ENCODE measurements at places on chromosomes 2 and 18. TPM values are rescaled to one million over a fixed set of nuclear protein-coding genes. Genes with fewer than 3 reads are reported as not detected.

Gene THSD7B
- under 0.01 TPM for total RNA-seq

Gene REG3G
- total RNA-seq, result not detected

Gene LCT
- under 0.01 TPM for total RNA-seq

Gene ZNF236
- total RNA-seq, result 8.0 TPM

Gene ADAM23
- 3.1 TPM for total RNA-seq

Gene CDCA7
- 1.3 TPM for total RNA-seq

Gene MRPL33
- 64.5 TPM for total RNA-seq

Gene ACMSD
- total RNA-seq, result not detected

Gene ACADL
- 0.51 TPM for total RNA-seq

Gene SCN9A
- 58.6 TPM for total RNA-seq

Gene GALR1
- not detected for total RNA-seq

Gene HOXD9
- not detected for total RNA-seq

Gene CCDC148
- total RNA-seq, result 1.0 TPM

Gene NXPH2
- total RNA-seq, result not detected

Gene CAPN14
- total RNA-seq, result 0.17 TPM

Gene HAAO
- total RNA-seq, result 2.8 TPM

- peak; percentile 85 for DNase-seq
These were observed 183.9 kb upstream of the KLHL14 start for GRCh38 chr18:32956591-32957315.

GRCh38 chr2:44753552-44754285 is 187.8 kb upstream of the SIX3 start:
- DNase-seq, result peak; percentile 73

DNA sequence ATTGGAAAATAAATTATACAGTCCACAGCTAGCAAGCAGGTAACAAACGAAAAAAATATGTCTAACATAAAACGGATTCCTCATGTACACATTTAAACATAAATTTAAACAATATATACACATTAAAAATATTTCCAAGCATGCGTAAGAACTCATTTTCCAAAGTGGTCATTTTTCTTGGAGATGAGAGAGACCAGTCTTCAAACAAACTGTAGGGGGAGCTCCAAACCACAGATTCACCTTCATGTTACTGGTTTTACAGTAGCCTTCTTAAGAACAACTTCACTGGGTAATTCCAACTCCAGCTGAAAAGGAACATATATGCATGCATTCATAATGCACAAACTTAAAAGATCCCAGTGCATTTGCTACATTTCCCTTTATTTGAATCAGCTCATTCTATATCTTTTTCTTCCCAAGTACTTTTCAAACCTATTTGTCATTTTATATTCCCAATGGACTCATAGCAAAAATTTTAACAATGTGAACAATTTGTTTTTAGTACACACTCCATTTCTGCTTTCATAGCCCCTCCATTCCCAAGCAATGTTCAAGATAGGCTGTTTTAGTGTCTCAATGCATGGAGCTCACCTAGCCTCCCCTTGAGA is 4.7 kb upstream of the STAMBP start:
- peak; percentile 79 for DNase-seq

DNA sequence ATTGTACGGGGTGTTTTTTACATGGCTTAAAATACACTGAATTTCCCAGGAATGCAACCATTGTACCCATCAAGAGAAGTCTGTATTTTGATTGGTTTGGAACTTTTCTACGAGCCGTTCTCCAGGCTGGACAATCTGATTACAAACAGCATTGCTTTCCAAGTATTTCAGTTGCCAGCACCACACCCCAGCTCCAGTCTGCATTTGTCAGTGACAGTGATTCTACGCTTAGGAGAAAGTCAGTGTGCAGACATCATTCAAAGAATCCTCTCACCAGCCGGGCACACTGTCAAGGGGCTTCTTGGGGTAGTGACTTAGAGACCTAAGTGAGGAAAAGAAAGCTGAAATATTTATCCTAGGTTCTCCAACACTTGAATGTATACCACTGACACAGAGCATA is 194.1 kb downstream of the ANAPC1 start:
- DNase-seq, result peak; percentile 36

DNA sequence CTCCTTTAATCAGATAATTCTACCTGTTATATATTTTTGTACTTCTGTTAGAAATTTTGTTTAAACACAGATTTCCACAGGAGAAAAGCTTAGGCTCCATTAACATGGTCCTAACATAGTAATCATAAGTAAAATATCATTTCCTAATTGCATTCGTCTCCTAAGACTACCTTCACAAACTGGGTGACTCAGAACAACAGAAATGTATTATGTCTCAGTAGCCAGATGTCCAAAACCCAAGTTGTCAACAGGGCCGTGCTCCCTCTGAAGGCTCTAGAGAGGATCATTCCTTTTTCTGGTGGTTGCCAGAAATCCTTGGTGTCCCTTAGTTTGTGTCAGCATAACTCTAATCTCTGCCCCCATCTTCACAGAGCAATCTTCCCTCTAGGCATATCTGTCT is 5.4 kb downstream of the FBXO15 start:
- DNase-seq, result no peak

GRCh38 chr2:216516730-216517350 is 18.2 kb downstream of the RPL37A start:
- DNase-seq, result peak; percentile 75

DNA sequence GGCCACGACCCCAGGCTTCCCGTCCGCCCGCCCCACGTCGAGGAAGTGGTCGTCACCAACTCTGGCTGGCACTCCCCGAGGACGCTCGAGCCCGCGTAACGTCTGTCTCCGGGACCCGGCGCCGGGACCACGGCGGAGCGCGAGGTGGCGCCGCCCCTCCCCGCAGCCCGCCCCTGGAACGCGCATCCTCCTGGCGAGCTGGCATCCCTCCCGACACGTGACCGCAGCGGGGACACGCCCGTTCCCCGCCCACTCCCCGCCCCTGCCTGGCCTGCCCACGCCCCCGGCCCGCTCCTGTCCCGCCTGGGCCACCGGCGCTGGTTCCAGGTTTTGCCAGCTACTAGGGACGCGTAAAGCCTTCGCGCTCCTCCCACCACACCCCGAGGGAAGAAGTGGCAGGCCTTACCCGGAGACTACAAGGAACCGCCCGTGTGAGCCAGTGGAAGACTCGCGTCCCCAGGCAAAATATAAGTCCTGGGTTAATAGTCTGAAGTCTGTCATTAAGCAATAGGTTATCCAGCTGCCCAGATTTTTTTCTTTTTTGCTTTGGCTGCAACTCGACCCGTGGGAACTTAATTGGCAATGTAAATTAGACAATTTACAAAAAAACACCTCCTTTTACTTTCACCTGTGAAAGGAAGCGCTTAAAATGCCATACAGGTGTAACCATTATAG is at the start of gene OSBPL1A:
TSS of gene OSBPL1A (minus strand) at position 131 of the 675 bp plus-strand sequence. CDS start 20,291 bp downstream, outside the sequence.
- DNase-seq, result peak; percentile 91

- no peak for DNase-seq
These were observed 147.9 kb downstream of the MYT1L start for GRCh38 chr2:2183176-2183575.

GRCh38 chr18:79378536-79379250 is 17.0 kb upstream of the NFATC1 start:
- peak; percentile 63 for DNase-seq

DNA sequence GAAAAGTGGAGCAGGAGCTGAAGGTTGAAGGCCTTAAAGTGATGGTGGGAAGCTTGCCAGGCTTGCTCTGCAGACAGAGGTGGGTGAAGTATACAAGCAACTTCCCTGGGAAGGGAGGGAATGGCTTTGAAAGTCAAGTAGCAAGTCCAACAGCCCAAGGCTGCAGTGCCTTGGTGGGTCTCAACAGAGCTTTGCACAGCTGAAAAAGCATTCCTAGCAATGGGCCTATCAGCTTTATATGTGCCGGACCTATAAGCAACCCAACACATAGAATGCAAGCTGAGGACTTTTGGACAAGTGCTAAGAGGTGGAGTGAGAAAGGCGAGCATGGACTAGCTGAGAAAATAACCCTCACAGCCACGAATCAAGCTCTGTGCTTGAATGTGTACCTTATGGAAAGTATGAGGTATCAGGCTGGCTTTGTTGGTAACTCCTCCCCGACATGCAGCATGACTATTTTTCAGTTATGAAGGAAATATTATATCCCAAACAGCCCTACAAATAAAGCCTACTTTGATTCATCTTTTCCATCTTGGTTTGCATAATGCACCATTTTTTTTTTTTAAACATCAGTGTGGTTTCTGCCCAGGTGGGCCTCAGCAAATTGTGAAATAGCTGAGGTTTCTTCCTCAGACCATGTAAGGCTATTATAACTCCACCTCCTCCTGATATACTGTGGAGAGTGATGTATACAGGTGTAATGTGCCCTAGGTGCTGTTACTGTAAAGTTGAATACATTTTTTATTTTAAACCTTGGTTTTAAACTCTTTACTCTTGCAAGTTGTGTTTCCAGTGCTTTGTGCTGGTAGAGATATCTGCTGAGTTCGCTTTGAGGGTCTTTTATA is 241.4 kb upstream of the CXCR4 start:
- no peak for DNase-seq

- DNase-seq, result no peak
These were observed 96.6 kb downstream of the TXNL1 start for GRCh38 chr18:56541793-56542192.

DNA sequence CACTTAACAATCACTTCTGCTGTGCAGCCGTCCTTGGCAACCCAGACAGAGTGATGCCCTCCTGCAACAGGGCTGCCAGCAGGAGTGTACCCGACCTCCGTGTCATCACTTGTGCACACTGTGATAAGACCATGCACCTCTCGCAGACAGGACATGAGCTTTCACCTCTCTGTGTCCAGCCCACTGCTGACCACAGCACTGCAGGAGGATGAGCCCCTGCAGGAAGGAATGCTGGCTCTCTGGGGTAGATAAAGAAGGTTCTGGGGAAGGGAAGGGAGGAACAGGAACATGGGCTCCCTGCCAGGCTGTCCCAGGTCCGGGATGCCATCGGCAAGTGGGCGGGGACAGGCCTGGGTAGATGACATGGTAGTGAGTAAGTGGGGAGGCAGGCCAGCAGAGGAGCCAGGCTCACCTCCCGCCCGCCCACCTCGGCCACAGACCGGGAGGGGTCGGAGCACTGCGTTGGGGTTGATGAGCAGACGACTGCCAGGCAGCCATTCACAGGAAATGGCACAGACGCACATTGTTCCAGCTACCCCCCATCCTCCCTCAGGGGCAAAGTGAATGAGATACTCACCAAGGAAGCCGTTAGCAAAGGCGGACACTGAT is 18.6 kb upstream of the COL6A3 start:
- DNase-seq, result peak; percentile 64

- no peak for DNase-seq
These were observed 200.1 kb downstream of the SLC39A10 start for GRCh38 chr2:195857132-195857531.

GRCh38 chr2:134225173-134225572 is 28.7 kb upstream of the MGAT5 start:
- DNase-seq, result no peak

- no peak for DNase-seq
These were observed 1.1 kb upstream of the BOLL start for GRCh38 chr2:197786010-197786877.

DNA sequence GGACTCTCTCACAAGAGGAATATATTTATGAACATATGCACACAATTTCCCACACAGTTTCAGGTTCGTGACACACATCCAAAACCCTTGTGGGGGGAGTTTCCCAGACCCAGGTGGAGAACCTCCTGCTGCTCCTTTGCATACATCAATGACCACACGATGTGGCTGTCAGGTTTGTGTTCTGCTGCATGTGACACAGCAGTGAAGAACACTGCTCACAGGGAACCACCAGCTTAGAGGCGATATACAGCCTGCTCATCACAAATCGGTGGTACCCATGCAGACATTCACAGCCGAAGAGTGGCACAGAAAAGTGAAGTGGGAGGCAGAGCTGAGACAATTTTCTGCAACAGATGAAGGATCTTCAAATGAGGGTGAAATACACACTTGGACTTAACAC is 175.6 kb upstream of the ZFP36L2 start:
- DNase-seq, result no peak

- no peak for DNase-seq
These were observed 117.2 kb downstream of the RPIA start for GRCh38 chr2:88808652-88809051.

DNA sequence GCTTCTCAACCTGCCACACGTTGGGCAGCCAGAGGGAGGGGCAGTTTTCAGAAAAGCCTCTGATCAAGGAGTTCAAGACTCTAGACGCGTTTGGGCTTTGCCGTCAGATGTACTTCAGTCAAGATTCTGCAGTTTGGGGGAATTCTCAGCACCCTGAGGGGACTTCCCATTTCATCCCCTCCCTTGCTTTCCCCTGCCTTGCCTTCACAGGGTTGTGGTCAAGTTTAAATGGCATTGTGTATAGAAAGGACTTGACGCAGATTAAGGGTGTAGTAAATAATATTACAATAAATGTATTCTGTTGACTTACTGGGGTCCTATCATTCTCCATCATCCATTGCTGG is 198.3 kb upstream of the NABP1 start:
- DNase-seq, result no peak

GRCh38 chr2:201883606-201884369 is 77.5 kb downstream of the CDK15 start:
- DNase-seq, result peak; percentile 57

DNA sequence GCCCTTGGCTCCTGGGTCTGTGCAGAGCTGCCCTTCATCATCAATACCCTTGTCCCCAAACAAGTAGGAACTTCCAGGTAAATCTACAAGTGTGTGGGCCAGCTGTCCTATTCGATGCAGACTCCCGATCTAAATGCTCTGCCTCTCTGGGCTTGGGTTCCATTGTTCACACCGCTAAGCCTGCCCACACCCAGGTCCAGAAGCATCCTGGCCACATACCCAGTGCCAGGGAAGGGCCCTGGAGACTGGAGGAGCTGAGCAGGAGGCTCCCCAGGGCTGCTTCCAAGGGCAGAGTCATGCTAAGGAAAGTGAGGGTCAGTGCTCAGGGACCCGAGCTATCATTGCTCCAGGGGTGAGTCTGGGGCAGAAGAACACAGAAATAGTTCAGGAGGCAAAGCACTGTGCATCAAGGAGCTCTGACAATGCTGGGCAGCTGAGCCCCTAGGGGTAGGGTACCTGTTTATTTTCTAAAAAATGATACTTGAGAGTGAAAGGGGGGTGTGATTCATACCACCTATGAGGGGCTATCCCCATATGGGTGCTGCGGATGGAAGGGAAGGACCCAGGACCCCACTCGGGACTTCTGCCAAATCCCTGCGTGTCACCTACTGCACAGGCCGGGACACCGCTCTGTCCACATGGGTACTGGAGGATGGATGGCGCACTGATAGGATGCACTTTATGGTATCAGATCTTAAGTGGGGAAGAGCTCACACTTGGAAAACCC is 25.8 kb upstream of the TWIST2 start:
- DNase-seq, result no peak

DNA sequence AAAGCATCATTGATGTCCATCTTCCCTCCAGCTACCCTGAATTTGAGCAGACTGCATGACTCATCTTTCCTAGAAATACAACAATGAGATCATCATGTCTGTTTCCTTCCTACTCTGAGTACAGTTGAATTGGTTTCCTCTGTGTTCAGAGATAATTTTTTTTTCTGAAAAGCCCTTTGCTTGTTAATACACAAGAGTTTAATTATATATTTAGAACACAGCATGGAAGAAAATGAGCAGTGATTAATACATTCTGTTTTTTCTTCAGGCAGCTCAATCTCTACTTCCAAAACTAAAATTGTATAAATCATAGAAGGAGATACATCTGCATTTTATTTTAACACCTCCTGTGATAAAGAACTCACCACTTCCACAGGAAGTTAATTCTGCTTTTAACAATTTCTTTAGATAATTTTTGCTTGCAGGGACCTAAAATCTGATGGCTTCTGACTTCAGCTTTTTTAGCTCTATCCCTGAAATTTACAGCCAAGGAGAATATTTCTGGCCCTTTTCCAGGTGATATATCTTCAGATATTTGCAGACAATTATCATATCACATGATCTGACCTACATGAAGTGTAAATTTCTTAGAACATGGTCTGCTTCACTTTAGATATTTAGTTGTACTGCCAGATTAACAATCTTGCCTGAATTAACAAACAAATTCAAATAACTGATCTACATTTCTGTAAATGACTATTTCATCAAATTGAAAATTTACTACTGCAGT is 249.0 kb downstream of the TRIB2 start:
- DNase-seq, result peak; percentile 72
